Naive thymus-derived CD4-positive, alpha-beta T cell (primary cell): ENCODE measurements at places on chromosomes 1 and 21. TPM values are rescaled to one million over a fixed set of nuclear protein-coding genes. Genes with fewer than 3 reads are reported as not detected.

DNA sequence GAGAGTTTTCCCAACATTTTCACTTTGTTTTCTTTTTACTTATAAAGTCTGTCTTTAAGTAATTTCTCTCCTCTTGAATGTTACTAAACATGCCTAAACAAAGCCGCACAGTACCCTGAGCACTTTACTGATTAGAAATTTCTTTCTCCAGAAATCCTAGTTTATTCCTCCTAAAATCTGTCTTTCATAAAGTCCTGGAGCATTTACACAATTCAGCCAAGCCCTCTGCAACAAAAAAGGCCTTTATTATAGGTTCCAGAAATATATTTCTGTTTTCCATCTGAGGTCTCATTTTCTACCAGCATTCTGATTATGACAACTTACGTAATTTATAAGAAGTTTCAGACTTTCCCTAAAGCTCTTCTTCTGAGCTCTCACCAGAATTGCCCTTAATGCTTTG, 549.5 kb upstream of the OLFM3 start:
- H3K27me3 ChIP-seq = no peaks in the 10 kb centered on the region
- H3K36me3 ChIP-seq = no peaks in the 10 kb centered on the region
- no peak for DNase-seq
- H3K27ac ChIP-seq = no peak overlapping the region

DNA sequence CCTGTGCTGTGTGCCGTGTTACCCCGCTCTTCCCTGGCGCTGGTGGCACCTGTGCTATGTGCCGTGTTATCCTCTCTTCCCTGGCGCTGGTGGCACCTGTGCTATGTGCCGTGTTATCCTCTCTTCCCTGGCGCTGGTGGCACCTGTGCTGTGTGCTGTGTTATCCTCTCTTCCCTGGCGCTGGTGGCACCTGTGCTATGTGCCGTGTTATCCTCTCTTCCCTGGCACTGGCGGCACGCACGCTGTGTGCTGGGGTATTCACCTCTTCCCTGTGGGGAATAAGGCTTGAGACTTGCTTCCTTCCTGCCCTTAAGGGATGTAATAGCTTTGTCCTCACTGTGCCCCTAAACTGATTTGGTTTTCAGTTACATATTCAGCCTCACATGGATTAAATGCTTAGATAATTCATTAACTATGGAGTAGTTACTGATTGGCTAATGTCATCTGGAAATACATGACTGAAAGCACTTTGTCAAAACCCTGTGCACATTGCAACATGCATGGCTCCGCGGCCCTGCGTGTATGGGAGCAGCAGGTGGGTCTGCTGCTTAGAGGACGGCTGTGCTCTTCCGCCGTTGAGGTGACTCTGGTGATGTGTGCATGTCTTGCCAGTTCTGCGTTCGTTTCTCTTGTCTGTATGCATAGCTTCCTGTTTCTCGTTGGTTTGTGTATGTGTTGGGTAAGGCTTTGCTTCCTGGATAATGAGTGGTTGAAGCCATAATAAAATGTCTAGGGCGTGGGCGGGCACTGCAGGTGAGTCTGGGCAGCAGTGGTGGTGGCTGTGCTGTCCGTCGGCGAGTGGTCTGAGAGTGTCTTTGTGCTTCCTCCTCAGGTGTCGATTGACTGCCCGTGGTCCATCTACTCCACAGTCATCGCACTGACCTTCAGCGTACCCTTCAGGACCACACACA, 17.9 kb upstream of the PWP2 start:
- peak; percentile 82 for DNase-seq
- peak overlapping the region; percentile 86 for H3K27ac ChIP-seq
- H3K27me3 ChIP-seq = no peaks in the 10 kb centered on the region
- H3K36me3 ChIP-seq = no peaks in the 10 kb centered on the region
- peaks cover 64% of the 10 kb centered on the region for H3K4me1 ChIP-seq

HTR6 gene
- not detected for total RNA-seq

FCGR1A gene
- total RNA-seq = 0.21 TPM

GRCh38 chr1:54866801-54867716, 19.9 kb downstream of the DHCR24 start:
- no peak overlapping the region for H3K27ac ChIP-seq
- no peaks in the 10 kb centered on the region for H3K36me3 ChIP-seq
- no peaks in the 10 kb centered on the region for H3K4me1 ChIP-seq
- no peaks in the 10 kb centered on the region for H3K27me3 ChIP-seq
- DNase-seq = no peak
- H3K4me3 ChIP-seq = no peak overlapping the region

GRCh38 chr1:44332505-44332904, 22.6 kb downstream of the ERI3 start:
- H3K27me3 ChIP-seq = no peaks in the 10 kb centered on the region
- no peak overlapping the region for H3K27ac ChIP-seq
- no peak overlapping the region for H3K4me3 ChIP-seq
- DNase-seq = no peak
- no peaks in the 10 kb centered on the region for H3K4me1 ChIP-seq

DNA sequence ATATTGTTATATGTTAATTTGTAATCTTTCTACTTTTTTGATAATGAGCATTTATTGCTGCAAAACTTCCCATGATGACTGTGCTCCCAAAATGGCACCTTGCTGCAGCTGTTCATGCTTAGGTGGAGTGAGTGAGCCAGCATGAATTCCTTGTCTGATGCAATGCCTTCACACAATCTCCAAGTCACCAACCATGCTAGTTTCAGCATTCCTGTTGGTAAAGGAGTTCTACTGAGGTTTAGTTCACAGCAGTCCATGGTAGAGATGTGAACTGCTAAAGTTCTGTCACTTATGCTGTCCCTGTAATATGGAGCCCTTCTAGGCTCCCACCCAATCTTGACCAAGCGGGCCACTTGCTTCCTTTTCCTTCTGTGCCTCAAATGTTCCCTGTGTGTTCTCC, 26.2 kb upstream of the PRKACB start:
- no peaks in the 10 kb centered on the region for H3K27me3 ChIP-seq
- no peak overlapping the region for H3K27ac ChIP-seq
- no peak for DNase-seq

WNT4 gene
- total RNA-seq = not detected

GRCh38 chr1:243420946-243421685, 165.3 kb downstream of the SDCCAG8 start:
- peaks cover 9% of the 10 kb centered on the region for H3K4me1 ChIP-seq
- H3K27ac ChIP-seq = no peak overlapping the region
- peak overlapping the region; percentile 6 for H3K4me3 ChIP-seq
- no peaks in the 10 kb centered on the region for H3K36me3 ChIP-seq
- no peaks in the 10 kb centered on the region for H3K27me3 ChIP-seq

DNA sequence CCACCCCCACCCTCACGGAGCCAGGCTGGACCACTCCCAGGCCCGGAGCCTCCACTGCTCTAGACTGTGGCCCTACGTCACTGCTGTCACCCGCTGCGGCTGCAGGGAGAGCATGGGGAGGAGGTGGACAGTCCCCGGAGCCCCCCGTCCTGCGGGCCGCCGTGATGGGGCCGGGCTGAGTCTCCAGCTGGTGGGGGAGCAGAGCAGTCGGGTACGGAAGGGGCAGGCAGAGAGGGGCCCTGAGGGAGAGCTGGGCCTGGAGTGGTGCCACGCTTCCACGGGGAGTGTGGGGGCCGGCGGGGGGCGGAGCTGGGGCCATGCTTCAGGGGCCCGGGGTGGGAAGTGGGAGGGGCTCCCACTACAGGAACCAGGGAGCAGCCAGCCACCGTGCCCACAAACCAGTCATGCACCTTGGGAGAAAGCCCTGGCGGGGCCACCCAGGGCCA, 98.9 kb upstream of the KCNK1 start:
- H3K27me3 ChIP-seq = no peaks in the 10 kb centered on the region
- no peak overlapping the region for H3K27ac ChIP-seq
- H3K36me3 ChIP-seq = no peaks in the 10 kb centered on the region
- H3K4me1 ChIP-seq = no peaks in the 10 kb centered on the region

GRCh38 chr21:40177979-40178378, 310.7 kb downstream of the PCP4 start:
- no peaks in the 10 kb centered on the region for H3K36me3 ChIP-seq
- no peak overlapping the region for H3K4me3 ChIP-seq
- H3K27me3 ChIP-seq = no peaks in the 10 kb centered on the region
- H3K27ac ChIP-seq = no peak overlapping the region

GRCh38 chr1:242569867-242570266, 45.4 kb upstream of the PLD5 start:
- H3K4me1 ChIP-seq = no peaks in the 10 kb centered on the region
- H3K27ac ChIP-seq = no peak overlapping the region
- H3K4me3 ChIP-seq = no peak overlapping the region
- DNase-seq = no peak
- no peaks in the 10 kb centered on the region for H3K27me3 ChIP-seq

DNA sequence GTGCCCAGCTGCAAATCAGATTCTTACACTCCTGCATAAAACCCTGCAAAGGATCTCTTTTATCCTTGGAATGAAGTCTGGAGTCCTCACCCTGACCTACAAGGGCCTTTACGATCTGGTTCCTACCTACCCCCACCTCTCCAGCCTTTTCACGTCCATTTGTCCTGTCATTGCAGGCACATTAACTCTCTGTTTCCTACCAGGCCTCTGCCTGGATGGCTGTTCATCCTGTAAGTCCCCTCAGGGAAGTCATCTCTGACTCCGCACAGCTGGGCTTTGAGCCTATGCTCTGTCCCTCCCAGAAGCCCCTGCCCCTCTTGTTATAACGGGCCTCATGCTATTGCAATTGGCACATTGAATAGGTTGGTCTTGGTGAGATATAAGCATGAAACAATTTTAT, 96.8 kb upstream of the USP24 start:
- H3K36me3 ChIP-seq = no peaks in the 10 kb centered on the region
- no peaks in the 10 kb centered on the region for H3K27me3 ChIP-seq
- no peaks in the 10 kb centered on the region for H3K4me1 ChIP-seq
- no peak overlapping the region for H3K27ac ChIP-seq

GRCh38 chr1:11571906-11572616, 82.2 kb downstream of the FBXO2 start:
- H3K4me3 ChIP-seq = no peak overlapping the region
- H3K27me3 ChIP-seq = no peaks in the 10 kb centered on the region
- H3K4me1 ChIP-seq = no peaks in the 10 kb centered on the region
- no peak for DNase-seq
- H3K36me3 ChIP-seq = no peaks in the 10 kb centered on the region
- no peak overlapping the region for H3K27ac ChIP-seq

CELSR2 gene
- total RNA-seq = 3.2 TPM

DNA sequence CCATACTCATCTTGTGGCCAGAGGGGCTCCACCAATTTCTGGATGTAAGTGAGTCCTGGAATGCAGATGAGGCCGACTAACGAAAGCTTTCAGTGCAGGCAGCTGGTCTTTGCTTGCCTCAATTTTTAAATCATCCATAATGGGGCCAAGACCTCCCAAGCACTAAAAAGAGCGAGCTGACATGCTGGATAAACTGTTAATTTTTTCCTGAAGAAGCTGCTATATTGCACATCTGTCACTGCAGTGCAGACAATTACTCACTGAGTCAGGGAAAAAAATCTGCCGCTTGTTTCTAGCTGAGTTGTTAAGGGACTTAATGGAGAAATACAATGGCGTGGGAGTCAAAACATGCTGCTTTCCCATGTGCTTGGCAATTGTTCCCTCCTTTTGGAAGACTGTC, 205.5 kb downstream of the GPATCH2 start:
- no peak overlapping the region for H3K27ac ChIP-seq
- no peaks in the 10 kb centered on the region for H3K4me1 ChIP-seq
- no peak overlapping the region for H3K4me3 ChIP-seq
- H3K27me3 ChIP-seq = no peaks in the 10 kb centered on the region
- no peak for DNase-seq

DNA sequence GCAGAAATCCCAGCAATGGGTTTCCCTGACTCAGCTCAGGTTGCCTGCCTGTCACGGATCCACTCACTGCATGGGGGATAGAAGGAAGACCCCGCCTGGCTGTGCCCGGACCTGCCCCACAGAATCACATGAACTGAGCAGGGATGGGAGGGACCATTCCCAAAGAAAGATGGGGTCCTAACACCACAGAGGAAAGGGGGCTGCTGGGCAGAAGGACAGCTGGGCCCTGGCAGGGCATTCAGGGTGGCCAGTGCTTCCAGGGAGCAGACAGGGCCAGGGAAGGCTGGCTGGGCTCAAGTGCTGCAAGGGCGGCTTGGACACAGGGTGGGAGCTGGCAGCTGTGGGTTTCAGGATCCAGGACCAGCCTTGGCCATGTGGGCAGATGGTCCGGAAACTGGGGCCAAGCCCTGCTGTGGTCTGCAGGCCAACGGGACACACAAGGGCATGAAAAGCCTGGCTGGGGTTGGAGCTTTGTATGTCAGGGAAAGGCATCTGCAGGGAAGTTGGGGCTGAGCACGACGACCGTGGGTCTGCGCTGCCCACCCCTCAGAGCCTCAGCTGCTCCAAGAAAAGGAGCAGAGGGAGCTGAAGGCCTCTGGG, 723.9 kb downstream of the PTPRU start:
- DNase-seq = no peak
- H3K27ac ChIP-seq = no peak overlapping the region
- no peak overlapping the region for H3K4me3 ChIP-seq
- H3K27me3 ChIP-seq = no peaks in the 10 kb centered on the region

- peaks cover 40% of the 10 kb centered on the region for H3K36me3 ChIP-seq
- H3K27ac ChIP-seq = no peak overlapping the region
- H3K4me1 ChIP-seq = no peaks in the 10 kb centered on the region
- no peak for DNase-seq
Observed at GRCh38 chr1:160309185-160309557, 24.2 kb upstream of the PEX19 start.
